ENCODE measurements at places on chromosomes 16 and 17.

DNA sequence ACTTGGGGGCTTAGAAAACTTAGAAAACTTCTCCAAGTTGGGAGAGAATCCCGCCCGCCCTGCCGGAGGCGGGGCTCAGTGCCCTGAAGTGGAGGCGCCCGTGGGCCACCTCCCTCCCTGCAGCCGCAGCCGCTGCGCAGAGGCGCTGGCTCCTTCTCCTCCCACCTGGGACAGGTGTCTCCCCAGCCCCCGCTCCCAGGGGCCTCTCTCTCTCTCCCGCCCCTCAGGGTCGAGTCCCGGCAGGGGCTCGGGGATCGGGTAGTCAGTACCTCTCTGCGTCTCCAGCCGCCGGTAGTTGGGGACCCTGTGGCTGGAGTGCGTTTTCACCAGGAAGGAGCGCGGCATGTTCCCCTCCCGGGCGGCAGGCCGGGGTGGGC is 257 bp downstream of the SNAI3 start:
- DNase-seq, result no peak

GRCh38 chr17:45316434-45317110 is at the start of gene MAP3K14:
MAP3K14 (minus strand) TSS chr17:45317020; CDS start chr17:45290745, 26,275 bp downstream.
- no peak for DNase-seq

GRCh38 chr17:78561166-78561565 is 16.0 kb downstream of the DNAH17 start:
- DNase-seq, result no peak

DNA sequence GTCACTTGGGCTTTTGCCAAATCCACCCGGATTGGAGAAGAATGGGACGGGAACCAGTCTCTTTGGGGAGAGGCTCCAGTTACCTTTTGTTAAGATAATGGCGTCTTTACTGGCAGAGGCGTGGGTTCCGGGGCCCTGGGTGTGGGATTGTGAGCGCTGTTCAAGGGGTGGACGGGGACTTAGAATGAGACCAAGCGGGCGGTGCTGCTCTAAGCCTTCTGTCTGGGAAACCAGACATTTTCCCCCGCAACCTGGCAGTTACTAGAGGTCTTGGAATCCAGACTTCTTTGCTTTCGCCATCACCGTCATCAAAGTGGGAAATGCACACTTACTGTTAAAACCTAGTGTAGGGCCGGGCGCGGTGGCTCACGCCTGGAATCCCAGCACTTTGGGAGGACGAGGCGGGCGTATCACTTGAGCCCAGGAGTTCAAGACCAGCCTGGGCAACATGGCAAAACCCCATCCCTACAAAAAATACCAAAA is 706 bp downstream of the TEN1 start:
- DNase-seq, result no peak

GRCh38 chr16:11562411-11562810 is 24.3 kb downstream of the LITAF start:
- no peak for DNase-seq

DNA sequence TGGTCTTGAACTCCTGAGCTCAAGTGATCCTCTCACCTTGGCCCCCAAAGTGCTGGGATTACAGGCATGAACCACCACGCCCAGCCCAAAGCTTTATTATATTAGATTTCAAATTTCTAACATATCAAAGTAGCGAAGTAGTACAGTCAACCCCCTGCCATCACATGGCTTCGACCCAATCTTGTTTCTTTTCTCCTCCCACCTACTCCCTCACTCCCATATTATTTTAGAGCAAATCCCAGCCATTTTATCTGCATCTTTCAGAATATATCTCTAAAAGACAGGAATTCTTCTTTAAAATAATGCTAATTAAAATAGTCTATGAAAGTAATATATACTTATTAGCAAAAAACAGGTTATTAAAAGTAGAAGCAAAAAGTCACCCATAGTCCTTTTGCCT is 893 bp downstream of the IGSF6 start:
- DNase-seq, result no peak

- DNase-seq, result no peak
These were observed 171.7 kb downstream of the C16orf95 start for GRCh38 chr16:87145181-87146176.
